ENCODE measurements at places on chromosomes 5 and 9. TPM values are rescaled to one million over a fixed set of nuclear protein-coding genes. Genes with fewer than 3 reads are reported as not detected.

The ITGA2 gene
- 159 TPM for total RNA-seq

The MYO10 gene
- total RNA-seq = 133 TPM

The CEL gene
- under 0.01 TPM for total RNA-seq

The IFNA13 gene
- total RNA-seq = not detected

The GPR21 gene
- total RNA-seq = 1.3 TPM

The SH3GL2 gene
- under 0.01 TPM for total RNA-seq

The TTC33 gene
- total RNA-seq = 13.4 TPM

The IL3 gene
- total RNA-seq = not detected

The PTPRD gene
- 51.9 TPM for total RNA-seq

The IFNB1 gene
- total RNA-seq = not detected

The SERF1A gene
- 13.7 TPM for total RNA-seq

The ARSI gene
- 0.19 TPM for total RNA-seq

The ACO1 gene
- 64.4 TPM for total RNA-seq
